Thymus (tissue), 14 donors: ENCODE measurements at places on chromosomes 13 and 19. TPM values are rescaled to one million over a fixed set of nuclear protein-coding genes. Genes with fewer than 3 reads are reported as not detected.

OR10H1 gene
- total RNA-seq, result not detected

ADAMTSL5 gene
- total RNA-seq, result 0.05 TPM

HRC gene
- total RNA-seq, result 1.3 TPM

FGF21 gene
- not detected for total RNA-seq

TGFBR3L gene
- 0.19 TPM for total RNA-seq
